Keratinocyte (primary cell): ENCODE measurements at places on chromosomes 5 and 9. TPM values are rescaled to one million over a fixed set of nuclear protein-coding genes. Genes with fewer than 3 reads are reported as not detected.

DNA sequence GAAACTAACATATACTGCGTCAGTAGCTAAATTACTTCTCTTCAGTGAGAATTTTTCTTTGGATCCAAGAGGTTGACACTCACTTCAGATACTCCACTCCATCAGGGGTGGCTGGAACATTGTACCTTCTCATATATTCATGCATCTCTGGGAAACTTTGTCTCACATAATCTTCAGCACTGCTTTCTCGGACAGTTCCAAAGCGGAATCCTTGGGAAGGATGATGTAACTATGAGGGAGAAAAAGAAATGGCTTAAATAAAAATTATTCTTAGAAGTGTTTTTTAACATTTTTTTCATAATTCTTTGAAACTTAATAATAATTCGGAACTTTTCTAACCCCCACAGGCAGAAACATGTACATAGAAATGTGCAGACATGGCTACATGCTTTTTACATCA, 33.4 kb upstream of the PPP3R2 start:
- DNase-seq, result no peak

GRCh38 chr9:72383978-72384709, 19.1 kb upstream of the ZFAND5 start:
- no peak for DNase-seq

DNA sequence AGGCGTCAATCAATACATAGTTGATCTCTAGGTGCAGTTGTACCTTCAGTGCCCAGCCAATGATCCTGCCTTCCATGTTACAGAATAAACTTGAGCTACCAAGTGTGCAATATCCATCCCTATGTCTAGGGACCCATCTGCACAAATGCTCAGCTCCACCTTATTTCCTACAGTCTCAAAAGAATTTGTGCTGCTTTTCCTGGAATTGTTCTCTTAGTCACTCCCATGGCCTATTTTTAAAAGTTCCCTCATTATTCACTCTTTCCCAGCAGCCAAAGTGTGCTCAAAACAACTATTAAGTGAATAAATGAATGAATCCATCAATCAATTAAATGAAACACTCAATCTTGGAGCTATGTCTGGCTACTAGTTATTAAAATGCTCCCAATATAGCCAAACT, 14.7 kb downstream of the LIX1 start:
- DNase-seq, result no peak

DNA sequence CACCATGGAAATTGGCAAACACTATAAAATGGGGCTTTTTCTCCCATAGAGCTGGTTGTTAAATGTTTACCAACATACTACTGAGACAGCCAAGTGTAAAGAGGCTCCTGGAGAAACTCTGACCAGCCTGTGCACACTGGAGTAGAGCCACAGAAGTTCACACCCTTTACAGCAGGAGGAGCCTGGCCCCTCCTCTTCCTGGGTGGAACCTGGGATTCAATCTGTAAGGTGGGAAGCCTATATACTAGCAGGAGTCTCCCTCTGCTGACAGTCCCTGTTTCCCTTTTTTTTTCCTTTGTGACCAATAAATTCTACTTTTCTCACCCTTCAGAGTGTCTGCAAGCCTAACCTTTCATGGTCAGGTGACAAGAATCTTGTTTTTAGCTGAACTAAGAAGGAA, 10.4 kb upstream of the SLC30A5 start:
- no peak for DNase-seq

DNA sequence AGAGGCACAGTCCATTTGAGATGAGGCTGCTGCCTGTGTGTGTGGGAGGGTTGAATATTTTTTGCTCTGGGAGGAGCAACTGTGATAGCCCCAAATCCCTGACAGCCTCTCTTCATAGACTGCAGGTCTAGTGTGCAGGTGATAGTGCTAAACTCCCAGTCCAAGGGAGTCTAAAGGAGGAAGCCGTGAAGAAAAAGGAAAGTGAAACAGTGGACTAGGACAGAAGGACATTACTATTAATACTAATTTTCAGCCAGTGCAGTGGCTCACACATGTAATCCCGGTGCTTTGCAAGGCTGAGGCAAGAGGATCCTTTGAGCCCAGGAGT, 295.0 kb downstream of the PDE4D start:
- DNase-seq, result no peak

The CANX gene
- polyA plus RNA-seq, result 338 to 720 TPM (median 579 TPM) in 3 replicates

The PLPP7 gene
- polyA plus RNA-seq, result not detected in 3 replicates

The SCGB3A2 gene
- not detected in 3 replicates for polyA plus RNA-seq

The GALNT12 gene
- polyA plus RNA-seq, result 1.1 to 1.8 TPM (median 1.2 TPM) in 3 replicates
